Left renal pelvis (tissue), 4 donors: ENCODE measurements at places on chromosomes 1 and 21. TPM values are rescaled to one million over a fixed set of nuclear protein-coding genes. Genes with fewer than 3 reads are reported as not detected.

RNF186 gene
- polyA plus RNA-seq: not detected

SELP gene
- 8.0 TPM for polyA plus RNA-seq

KRTAP21-3 gene
- polyA plus RNA-seq: not detected

CAMK1G gene
- polyA plus RNA-seq: 6.3 TPM

CR2 gene
- 1.1 TPM for polyA plus RNA-seq

PPP1R15B gene
- 85.0 TPM for polyA plus RNA-seq

RIMKLA gene
- polyA plus RNA-seq: 0.70 TPM

PTPN22 gene
- 0.22 TPM for polyA plus RNA-seq

MCL1 gene
- polyA plus RNA-seq: 183 TPM

ELAVL4 gene
- 5.4 TPM for polyA plus RNA-seq

DNALI1 gene
- 52.1 TPM for polyA plus RNA-seq

RUNX3 gene
- 0.70 TPM for polyA plus RNA-seq

DNA sequence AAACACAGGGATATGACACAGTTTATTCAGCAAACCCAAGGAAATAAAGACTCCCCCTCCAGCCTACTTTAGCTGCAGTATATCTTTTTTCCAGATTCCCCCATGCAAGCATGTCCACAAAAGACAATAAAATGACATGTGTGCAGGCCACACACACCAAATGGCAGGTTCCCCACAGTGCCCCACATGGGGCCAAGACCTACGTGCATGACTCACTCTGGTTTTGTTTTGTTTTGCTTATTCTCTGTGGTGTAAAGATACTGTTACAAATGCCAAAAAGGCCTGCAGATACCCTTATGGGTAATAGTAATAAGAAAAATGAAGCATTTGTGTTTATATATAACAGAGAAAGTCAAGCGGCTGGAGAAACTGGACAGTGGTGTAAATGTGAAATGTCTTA lies 71.6 kb downstream of the RD3 start:
- DNase-seq: no peak

DNA sequence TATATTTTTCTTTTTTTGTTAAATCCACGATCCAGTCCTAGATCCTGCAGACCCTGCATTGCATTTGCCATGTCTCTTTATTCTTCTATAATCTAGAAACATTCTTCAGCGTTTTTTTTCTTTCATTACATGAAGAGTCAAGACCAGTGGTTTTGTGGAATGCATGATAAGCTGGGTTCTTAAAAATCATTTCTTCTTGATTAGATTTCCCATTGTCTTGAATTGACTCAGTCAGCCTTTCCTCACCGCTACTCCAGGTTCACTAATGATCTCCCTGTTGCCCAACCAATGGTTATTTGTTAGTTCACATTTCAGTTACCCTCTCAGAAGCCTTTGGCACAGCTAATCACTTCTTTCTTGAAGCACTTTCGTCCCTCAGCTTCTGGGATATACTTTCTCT lies 25.2 kb downstream of the CHD1L start:
- no peak for DNase-seq

DNA sequence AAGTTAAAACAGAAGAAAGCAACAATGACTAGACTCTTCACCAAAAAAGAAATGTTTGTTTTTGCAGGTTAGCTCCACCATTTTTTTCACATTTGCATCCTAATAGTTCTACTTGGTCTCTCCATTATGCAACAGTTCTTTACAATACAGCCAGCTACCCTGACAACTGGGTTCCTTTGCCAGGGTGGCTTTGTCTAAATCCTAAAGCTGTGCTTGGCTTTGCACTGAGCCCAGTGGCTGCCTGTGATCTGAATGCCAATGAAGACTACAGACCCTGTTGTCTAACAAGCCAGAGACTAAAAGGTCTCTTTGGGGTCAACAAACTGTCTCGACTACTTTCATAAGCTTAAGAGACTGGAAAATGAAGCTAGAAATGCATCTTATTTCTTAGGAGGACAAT lies 112.0 kb downstream of the AKT3 start:
- DNase-seq: no peak

GRCh38 chr1:153217212-153217611 lies at the start of gene PRR9:
PRR9 (plus strand) TSS chr1:153217584; CDS start chr1:153218145, 561 bp downstream.
- DNase-seq: no peak

GRCh38 chr1:47482786-47483185 lies 44.9 kb downstream of the FOXD2 start:
- no peak for DNase-seq

DNA sequence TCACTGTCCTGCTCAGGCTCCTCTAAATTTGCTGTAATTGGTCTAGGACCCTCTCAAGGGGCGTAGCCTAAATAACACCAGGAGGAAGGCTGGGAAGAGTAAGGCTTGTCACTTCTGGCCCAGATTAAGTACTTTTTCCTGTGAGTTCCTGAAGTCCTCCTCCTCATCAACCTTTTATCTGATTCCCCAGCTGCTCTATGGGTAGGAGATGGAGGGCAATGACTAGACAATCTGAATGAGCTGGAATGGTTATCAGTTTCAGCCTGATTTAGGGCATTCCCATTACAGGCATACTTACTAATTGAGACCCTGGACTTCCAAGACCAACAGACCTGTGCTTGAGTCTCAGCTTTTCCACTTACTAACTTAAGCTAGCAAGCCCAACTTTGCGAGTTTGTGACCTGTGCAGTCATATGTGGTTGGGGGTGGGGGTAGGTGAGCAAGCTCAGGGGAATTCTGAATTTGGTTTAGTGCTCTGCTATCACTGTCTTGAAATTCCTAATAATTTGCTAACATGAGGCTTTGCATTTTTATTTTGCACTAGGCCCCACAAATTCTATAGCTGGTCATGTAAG lies 18.0 kb upstream of the FGGY start:
- no peak for DNase-seq

- DNase-seq: no peak
Measured at GRCh38 chr1:85379203-85380136, 85.5 kb downstream of the DDAH1 start.

DNA sequence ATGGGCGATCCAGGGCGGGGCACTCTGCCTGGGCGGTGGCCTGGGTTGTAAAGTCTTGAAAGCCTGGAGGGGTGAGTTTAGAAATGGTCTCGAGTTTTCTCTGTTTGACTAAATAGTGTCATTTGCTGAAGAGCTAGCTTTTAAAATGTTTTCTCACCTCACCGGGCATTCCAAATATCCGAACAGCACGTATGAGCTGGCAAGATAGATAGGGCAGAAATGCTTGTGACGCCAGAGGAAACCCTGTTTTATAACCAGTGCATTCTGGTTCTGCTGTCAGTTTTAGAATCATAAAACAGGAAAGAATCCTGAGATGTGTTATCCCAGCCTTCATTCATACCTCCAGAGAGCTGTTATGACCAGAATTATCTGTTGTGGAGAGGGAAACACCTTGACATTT lies 725 bp downstream of the RTCA start:
- DNase-seq: no peak

DNA sequence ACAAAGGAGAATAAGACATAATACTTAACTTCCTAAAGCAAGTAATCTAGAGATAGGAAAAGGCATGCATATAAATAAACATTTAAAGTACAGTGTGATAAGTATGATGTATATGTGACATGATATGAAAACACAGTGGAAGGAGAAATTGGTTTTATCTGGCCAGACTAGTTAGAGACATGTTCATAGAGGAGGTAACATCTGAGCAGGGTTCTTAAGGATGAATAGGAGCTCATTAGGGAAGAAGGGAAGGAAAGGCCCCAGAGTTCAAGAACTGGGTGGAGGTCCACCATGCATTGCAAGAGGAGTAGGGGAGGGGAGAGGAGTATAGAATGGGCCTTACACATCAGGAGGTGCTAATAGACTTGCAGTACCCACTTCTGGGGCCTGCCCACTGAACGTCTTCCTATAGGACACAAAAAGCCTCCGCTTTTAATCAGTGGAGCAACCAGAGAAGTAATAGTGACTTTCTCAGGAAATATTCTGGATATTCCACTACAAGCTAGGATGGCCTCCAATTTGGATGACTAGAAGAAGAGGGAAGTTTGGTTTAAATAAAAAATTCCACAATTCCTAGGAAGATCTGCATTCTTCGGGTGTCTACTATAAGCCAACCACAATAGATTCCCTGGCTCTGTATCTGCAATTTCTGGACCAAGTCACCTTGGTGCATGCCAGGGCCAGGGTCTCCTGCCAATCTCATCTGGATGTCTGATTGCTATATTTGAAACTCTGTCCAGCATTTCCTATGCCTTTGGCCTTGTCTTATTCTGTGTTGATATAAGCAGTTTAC lies 41.9 kb downstream of the NGF start:
- no peak for DNase-seq

- no peak for DNase-seq
Measured at GRCh38 chr1:62530516-62531154, 66.7 kb upstream of the ANGPTL3 start.

- no peak for DNase-seq
Measured at GRCh38 chr1:165837838-165838364, 10.5 kb downstream of the UCK2 start.

DNA sequence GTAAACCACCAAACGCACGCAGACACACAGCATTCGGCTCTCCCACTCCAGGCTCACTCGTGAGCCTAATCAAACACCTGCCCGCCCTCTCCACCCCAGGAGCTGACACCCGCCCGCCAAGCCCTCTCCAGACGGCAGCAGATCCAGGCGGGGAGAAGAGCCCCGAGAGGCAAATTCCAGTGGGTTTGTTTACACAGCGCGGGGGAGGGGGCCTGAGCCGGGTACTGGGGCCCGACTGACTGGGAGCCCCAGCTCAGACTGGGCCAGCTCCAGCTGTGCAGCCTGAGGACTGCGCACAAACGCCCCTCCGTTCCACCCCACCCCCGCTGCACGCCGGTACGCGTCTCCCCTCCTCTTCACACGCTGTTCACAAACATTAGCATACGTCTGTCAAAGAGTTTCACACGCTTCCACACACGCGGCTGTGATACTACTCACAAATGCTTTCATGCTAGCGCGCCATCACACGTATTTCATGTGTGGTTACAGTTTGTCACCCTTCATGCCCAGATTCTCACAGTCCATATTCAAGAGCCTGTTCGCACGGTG lies 1.0 kb upstream of the EFNA1 start:
- no peak for DNase-seq

- DNase-seq: peak; percentile 66
Measured at GRCh38 chr1:33163621-33164519, 18.0 kb downstream of the TRIM62 start.

DNA sequence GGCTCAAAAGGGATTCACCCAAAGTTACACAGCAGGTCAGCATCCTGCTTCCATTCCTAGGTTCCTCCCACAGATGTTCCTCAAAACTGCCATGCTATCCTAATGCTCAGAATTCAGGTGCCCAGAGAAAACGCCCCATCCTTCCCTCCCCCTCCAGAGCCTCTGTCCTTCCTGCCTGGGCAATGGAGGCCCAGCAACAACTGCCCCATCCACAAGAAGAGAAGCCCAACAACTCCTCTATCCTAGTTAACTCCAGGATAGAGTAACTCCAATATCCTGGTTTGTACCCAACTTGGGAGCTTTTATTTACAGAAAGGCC lies 16.9 kb downstream of the COL9A2 start:
- DNase-seq: no peak

DNA sequence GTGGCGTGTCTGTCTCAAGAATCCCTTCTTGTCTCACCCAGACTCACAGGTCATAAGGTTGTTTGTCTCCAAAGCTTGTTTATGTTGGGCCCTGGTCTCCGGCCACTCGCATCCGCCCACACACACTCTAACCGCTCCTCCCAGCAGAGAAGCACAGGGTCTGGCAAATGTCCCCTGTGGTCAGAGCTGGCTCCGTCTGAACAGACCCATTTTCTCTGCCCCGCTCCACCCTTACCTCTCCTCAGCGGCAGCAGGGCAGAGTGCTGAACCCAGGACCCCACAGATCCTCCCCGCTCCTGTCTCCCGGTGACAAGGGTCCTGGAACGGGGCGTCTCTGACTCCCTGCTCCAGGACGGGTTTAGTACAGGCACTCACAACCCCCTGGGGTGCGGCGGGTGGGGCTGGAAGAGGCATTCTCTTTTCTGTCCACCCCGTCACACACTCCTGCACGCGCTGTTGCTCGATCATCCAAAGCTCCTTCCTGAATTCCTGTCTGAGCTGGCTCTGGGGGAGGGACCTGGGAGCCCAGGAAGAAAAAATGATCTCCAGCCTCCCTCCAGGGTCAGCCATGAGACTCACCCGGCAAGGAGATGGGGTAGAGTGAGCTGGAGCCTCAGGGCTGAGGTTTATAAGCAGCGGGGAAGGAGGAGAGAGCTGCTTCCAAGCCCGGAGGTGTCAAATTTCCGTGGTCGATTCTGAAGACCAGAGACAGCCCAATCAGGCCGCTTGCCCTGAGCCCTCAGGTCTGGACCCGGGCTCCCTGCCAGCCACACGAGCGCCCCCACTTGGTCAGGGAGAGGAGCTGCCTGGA lies at the start of gene S100A13:
S100A13 (minus strand) TSS at position 602 of the 811 bp plus-strand sequence. CDS start 1,033 bp downstream, outside the sequence.
- peak; percentile 70 for DNase-seq

- DNase-seq: no peak
Measured at GRCh38 chr1:205521686-205522085, 17.2 kb downstream of the CDK18 start.

DNA sequence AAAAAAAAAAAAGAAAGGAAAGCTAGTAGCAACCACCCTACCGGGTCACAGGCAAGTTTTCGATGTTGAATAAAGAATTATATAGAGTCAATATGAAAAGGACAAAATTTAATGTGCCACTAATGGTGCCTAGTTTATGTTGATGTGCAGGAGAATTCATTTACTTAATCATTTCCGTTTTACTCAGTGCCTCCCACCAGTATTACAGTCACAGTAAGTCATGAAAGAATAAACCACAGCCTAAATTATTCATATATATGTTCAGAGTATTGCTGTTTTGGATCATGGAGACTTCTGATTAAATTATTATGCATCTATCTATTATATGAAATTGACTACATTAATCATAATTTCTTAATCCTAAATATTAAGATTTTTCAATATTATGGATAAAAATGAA lies 35.3 kb downstream of the FNBP1L start:
- DNase-seq: no peak

DNA sequence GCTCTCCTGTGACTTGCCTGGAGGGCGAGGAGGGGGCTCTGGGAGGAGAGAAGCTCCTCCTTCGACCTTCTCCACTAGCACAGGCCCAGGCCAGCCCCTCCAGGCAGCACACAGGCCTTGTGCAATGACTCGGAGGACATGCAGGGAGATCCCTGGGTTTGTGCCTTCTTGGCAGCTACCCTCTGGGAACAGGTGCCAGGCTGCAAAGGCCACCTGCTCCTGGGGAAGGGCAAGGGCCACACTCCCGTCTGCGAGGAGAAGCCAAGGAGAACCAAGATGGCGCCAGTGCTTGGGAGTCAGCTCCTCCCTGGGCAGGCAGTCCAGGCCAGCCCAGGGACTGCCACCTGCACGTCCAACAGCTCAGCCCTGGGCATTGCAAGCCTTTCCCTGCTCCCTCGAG lies 15.3 kb downstream of the CASZ1 start:
- no peak for DNase-seq

DNA sequence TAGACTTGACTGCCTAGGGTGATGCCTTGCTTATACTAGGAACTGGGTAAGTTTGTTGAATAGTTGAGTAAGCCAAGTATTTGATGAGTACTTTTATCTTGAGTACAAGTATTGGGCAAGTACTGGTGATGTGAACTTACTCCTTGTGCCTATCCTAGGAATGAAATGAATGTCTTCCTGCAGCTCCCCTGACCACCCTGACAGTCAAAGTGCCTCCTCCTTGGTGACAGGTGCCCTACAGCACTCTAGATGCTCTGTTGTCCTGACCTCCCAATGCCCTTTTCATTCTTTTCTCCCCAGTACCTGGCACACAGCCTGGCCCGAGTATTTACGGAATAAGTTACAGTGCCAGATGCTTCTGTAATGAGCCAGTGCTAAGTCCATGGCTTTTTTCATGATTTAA lies 25.5 kb downstream of the PCSK9 start:
- DNase-seq: no peak

GRCh38 chr1:236917448-236917847 lies 86.8 kb downstream of the MT1HL1 start:
- no peak for DNase-seq
